ENCODE measurements at places on chromosomes 3 and 15.

GRCh38 chr3:52085681-52086282 is 29.4 kb upstream of the DUSP7 start:
- no peak for DNase-seq

GRCh38 chr3:171323938-171324536 is 136.2 kb downstream of the TNIK start:
- DNase-seq, result peak; percentile 35

DNA sequence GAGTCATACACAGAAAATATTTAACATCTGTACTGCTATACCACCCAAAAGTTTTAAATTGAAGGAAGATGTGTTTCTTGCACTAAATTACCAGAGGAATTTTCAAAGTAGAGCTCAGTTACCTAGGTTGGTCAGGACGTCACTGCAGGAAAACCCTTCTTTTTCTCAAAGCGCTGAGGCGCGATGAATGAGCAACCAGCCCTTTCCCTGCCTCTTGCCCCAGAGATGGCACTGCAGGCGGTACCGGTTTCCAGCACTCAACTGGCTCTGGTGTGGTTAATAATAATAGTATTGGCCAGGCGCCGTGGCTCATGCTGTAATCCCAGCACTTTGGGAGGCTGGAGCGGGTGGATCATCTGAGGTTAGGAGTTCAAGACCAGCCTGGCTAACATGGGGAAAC is 49.3 kb downstream of the HES1 start:
- peak; percentile 31 for DNase-seq

DNA sequence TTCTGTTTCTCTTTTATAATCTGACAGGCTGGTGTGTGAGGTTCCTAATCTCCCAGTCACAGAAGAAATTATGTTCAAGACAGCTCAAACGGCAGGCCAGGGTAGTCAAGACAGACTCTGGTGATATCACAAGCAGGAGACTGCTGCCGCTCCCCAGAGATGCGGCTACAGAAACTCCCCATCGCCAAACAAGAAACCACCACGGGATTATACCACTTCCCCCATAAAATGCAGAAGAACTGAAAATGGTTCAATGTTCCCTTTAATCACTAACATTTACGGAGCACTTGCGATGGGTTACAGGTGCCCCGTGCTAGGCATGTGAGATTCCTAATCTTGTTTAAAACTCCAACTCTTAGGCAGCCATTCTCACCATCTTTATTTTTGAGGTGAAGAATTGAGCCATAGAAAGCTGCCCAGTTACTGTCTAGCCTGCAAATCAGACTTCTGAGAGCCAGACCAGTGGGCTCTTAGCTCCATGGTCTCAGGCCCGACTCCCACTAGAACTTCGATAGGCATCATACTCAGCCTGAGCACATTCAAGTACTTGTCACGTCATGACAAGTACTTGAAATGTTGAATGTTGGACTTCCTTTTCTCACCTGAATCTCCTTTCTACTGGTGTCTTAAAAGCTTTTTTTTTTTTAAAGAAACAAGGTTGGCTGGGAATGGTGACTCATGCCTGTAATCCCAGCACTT is 58.4 kb downstream of the TBC1D2B start:
- DNase-seq, result no peak

DNA sequence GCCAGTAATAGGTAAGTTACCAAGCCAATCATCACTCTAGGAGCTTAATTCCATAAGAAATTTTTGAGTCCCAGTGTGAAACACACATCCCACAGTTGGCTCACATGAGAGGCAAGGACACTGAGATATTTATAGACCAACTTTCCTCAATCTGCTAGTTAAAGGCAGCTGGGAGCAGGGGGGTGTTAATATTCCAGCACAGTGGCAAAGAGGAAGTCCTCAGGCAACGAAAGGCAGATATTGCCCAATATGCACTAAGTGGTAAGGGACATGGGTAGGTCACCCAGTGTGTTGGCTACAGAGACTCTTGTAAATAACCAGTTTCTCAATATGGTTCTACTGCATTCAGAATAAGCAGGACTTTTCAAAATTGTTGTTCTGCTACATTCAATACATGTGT is 61.0 kb downstream of the TOP2B start:
- DNase-seq, result no peak
